ENCODE measurements at places on chromosomes 11 and 22. TPM values are rescaled to one million over a fixed set of nuclear protein-coding genes. Genes with fewer than 3 reads are reported as not detected.
A peak's percentile ranks its signal among the peaks of the same experiment; 100 is the strongest.

RCOR2 gene
- not detected for polyA plus RNA-seq

SERPIND1 gene
- 0.43 TPM for polyA plus RNA-seq

MYBPC3 gene
- not detected for polyA plus RNA-seq

C22orf31 gene
- not detected for polyA plus RNA-seq

SCN3B gene
- not detected for polyA plus RNA-seq

GRCh38 chr22:24285245-24285644, 14.6 kb downstream of the SPECC1L start:
- H3K27ac ChIP-seq = no peak overlapping the region
- peaks cover 2% of the 10 kb centered on the region for H3K27me3 ChIP-seq
- no peak overlapping the region for H3K4me3 ChIP-seq
- H3K36me3 ChIP-seq = no peaks in the 10 kb centered on the region
- peaks cover 49% of the 10 kb centered on the region for H3K4me1 ChIP-seq
- DNase-seq = no peak

- peaks cover 46% of the 10 kb centered on the region for H3K4me1 ChIP-seq
- no peaks in the 10 kb centered on the region for H3K36me3 ChIP-seq
- no peak overlapping the region for H3K4me3 ChIP-seq
- H3K27me3 ChIP-seq = no peaks in the 10 kb centered on the region
Measured at GRCh38 chr22:41862160-41862529, 29.2 kb downstream of the SREBF2 start.

- no peak overlapping the region for H3K27ac ChIP-seq
- no peak overlapping the region for H3K4me3 ChIP-seq
- no peaks in the 10 kb centered on the region for H3K36me3 ChIP-seq
- DNase-seq = no peak
Measured at GRCh38 chr11:64920124-64920523, 3.1 kb upstream of the ATG2A start.

DNA sequence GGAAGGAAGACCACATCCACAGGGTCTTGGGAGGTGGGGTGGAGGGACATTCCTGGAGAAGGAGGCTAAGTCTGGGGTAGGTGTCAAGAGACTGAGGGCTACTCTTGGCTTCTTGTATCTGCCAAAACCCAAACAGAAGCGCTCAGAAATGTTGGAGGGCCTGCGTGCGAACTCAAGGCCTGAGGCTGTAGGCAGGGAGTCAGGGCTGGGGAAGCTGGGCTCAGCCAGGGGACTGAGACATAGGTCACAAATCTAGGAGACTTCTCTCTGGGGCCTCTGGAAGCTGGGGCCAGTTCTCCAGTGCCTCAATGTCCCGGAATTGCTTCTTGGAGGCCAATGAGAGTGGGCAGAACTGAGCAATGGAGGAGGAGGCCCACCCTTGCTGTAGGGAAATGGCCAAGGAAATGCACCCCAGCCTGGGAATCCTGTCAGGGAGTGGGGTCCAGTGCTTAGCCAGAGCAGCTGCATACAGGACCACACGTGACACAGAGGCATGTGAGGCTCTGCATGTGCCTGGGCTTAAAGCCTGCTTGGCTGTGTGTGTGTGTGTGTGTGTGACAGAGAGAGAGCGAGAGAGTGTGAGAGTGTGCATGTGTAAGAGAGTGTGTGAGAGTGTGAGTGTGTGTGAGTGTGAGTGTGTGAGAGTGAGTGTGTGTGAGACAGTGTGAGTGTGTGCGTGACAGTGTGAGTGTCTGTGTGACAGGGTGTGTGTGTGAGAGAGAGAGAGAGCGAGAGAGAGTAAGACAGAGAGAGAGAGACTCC, 141.3 kb downstream of the ST3GAL4 start:
- H3K36me3 ChIP-seq = no peaks in the 10 kb centered on the region
- no peaks in the 10 kb centered on the region for H3K4me1 ChIP-seq
- H3K27me3 ChIP-seq = peaks cover 5% of the 10 kb centered on the region
- no peak overlapping the region for H3K4me3 ChIP-seq
- no peak overlapping the region for H3K27ac ChIP-seq
- DNase-seq = no peak

DNA sequence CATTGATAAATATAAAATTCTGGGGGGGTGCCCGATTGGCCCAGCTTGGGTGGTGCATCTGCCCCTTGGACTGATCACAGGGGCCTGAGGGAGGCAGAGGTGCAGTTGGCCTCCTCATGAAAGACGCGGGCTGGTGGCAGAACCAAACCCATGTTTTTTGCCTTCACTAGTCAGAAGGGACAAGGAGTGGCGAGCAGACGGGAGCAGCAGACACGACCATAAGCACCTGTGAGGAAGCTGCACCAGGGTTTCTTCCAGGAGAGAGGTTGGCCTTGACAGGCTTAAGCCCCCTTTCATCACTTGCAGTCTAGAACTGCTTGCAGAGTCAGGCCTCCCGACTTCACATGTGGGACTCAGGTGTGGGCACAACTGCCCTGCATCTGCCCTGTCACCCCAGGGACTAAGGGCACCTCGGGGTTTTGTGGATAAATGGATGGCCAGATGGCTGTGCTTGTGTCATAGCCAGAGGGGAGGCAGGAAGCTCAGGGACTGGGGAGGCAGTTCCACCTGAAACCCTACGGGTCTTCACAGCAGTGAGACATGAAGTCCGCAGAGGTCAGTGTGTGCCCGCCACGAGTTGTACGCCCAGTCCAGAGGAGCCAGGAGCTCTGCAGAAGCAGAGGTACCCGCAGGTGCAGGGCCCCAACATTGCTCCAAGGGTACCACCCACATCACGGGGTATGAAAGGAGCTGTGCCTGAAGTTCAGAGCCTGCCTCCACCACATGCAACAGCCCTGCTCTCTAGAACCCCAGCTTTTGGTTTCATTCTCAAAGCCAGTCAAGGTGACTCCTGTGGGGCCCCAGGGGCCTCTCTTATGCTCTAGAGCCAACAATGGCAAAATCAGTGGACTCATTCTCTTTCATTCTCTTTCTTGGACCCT, 18.2 kb upstream of the SYT13 start:
- H3K27ac ChIP-seq = no peak overlapping the region
- H3K27me3 ChIP-seq = peaks cover 5% of the 10 kb centered on the region
- peaks cover 13% of the 10 kb centered on the region for H3K4me1 ChIP-seq
- H3K36me3 ChIP-seq = no peaks in the 10 kb centered on the region
- DNase-seq = no peak

GRCh38 chr22:24289114-24289513, 18.5 kb downstream of the SPECC1L start:
- DNase-seq = no peak
- peaks cover 33% of the 10 kb centered on the region for H3K4me1 ChIP-seq
- no peaks in the 10 kb centered on the region for H3K36me3 ChIP-seq
- no peak overlapping the region for H3K27ac ChIP-seq

DNA sequence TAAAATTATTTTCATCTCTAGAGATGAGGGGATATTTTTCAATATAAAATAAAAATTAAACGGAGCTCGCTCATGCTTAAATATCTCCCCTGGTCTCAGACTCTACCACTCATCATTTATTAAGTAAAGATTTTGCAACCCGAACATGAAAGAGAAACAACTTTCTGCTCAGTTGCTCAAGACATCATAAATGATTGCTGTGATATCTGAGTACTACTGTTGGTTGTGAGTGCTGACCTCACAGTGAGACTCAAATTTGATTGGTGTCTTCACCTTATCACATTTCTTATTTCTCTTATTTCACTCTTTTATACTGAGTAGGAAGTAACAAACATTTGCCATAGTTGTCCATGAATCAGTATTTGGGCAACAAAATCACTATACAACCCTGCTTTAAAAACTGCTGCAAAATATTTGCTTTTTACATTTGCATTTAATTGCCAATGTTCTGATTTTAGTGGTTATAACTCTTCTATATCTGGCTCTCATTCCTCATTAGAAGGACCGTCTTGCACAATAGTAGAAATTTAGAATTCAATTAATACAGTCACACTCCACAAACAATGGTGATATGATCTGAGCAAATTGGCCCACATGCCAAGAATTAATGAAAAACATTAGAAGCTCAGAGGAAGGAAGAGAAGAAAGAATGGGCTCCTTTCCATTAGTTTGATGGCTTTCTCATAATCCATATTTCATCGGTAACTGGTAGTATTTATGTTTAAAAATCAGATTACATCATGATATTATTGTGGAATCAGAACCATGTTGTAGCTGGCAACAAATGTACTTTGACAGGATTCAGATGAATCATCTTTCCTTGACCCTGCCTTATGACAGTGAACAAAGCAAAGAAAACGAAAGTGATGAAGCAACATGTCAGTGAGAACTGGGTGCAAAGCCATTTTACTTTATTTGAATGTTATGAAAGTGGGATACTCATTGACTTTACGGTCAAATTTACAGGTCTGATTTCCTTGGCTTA, 973.6 kb upstream of the TENM4 start:
- no peaks in the 10 kb centered on the region for H3K27me3 ChIP-seq
- H3K27ac ChIP-seq = no peak overlapping the region
- H3K4me3 ChIP-seq = no peak overlapping the region
- no peak for DNase-seq

DNA sequence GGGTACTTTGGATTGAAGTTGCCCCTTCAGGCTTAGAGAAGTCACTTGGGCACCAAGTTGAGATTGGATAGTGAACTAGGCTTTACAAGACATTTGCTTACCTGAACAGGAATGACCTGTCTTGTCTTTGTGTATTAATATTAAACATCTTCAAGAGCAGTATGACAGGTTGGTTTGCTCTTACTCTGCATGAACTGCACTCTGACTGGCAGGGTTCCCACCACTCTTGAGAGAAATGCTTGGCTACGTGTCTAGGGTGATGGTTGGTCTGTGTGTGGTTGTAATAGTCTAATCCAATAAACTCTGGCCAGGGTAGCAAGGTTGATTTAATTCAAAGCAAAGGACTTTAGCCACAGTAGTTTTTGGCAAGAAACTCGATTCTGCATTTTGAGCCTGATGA, 20.1 kb upstream of the SPTBN2 start:
- peaks cover 7% of the 10 kb centered on the region for H3K27me3 ChIP-seq
- no peak overlapping the region for H3K27ac ChIP-seq
- DNase-seq = no peak
- H3K4me1 ChIP-seq = peaks cover 8% of the 10 kb centered on the region
- no peaks in the 10 kb centered on the region for H3K36me3 ChIP-seq
- H3K4me3 ChIP-seq = no peak overlapping the region

DNA sequence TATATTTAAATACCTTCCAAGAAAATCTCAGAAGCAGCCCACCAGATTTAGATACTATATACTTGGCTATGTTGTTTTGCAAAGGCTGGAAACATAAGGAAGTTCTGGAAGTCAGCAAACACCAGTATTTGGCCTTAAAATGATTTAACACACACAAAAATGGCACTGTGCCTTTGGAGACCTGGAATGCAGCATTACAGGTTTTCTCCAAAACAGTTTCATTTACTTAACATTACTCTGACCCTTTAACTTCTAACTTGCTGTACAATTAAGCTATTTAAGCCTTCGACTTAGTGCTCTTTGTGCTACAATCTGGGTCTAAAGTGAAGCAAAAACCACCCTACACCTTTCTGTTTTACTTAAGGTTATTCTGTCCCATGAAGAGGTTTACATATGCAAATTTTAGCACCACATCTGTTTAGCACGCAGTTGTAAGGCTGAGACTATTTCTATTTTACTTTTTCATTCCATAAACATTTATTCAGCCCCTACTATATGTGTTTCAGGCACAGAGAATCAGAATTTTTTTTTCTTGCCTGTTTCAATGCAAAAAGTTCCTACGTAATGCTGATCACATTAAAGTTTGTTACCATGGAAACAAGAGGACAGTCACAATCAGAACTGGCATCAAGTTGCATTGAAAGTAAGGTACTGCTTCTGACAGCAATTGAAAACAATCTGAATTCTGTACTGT, 70.3 kb downstream of the MAML2 start:
- peaks cover 2% of the 10 kb centered on the region for H3K27me3 ChIP-seq
- no peak overlapping the region for H3K4me3 ChIP-seq
- H3K4me1 ChIP-seq = peaks cover 46% of the 10 kb centered on the region
- no peak for DNase-seq

DNA sequence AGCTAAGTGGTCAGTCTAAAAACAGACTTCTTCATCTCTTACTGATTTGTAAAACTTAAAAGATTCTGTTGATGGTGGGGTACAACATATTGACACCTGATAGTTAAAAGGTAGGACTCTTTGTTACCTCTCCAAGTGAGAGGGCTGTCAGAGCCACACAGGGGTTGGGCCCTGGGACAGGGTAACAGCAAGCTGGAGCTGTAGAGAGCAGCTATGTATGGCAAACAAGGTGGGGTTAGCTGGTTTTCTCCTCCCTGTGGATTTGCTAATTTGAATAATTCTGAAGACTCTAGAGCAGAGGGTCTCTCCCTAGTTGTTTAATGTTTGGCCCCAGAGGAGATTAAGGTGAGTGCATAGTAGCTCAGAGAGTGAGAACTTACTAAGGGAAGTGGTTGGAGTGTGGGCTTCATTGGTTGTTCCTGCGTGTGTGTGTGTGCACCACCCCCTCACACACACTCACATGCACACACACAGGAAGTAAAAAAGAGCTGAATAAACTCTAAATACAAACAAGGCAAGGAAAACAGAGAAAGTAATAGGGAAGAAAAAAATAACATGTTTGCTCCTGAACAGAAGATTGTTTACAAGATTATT, 9.2 kb upstream of the GAS2 start:
- peak overlapping the region; percentile 59 for H3K4me3 ChIP-seq
- peaks cover 7% of the 10 kb centered on the region for H3K27me3 ChIP-seq
- H3K27ac ChIP-seq = peak overlapping the region; percentile 89

DNA sequence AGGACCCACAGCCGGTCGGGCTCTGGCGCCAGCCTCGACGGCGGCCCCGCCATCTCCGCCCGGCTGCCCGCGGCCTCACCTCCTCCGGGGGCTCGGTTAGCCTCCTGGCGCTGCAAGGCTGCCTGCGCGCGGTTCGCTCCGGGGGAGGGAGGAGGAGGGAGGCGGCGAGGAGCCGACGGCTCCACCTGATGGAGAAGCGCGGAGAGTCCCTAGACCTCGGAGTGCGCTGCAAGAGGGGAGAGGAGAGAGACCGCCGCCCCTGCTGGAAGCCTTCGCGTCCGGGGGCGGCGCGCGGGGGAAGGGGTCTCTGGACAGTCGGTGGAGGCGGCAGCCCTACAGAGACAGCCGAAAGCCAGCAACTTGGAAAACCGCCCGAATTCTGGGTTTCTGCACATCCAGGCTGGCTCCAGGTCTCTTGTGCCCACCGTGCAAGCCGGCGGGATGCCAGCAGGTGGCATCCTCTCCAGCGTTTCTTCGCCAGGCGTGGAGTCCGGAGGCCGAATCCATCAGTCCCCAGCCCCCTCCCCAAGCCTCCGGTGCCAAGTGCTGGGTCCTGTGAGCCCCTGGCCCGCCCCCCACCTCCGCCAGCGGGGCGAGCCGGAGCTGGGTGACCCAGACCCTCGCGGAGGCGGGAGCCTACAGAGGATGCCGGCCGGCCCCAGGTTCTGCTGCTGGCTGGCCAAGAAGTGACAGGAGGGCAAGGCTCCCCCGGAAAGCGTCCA, 2.9 kb upstream of the KIRREL3 start:
- H3K4me1 ChIP-seq = no peaks in the 10 kb centered on the region
- H3K27ac ChIP-seq = no peak overlapping the region
- DNase-seq = no peak
- H3K4me3 ChIP-seq = no peak overlapping the region
- peaks cover 5% of the 10 kb centered on the region for H3K27me3 ChIP-seq

- peaks cover 34% of the 10 kb centered on the region for H3K27me3 ChIP-seq
- H3K4me1 ChIP-seq = peaks cover 8% of the 10 kb centered on the region
- peak within 1 kb of the TSS; percentile 32 for H3K4me3 ChIP-seq
Measured at GRCh38 chr22:43343262-43343669, at the start of gene SCUBE1. SCUBE1 (minus strand) TSS chr22:43343372; CDS start chr22:43343261, 111 bp downstream.
